ENCODE measurements at places on chromosomes 11 and 22.

DNA sequence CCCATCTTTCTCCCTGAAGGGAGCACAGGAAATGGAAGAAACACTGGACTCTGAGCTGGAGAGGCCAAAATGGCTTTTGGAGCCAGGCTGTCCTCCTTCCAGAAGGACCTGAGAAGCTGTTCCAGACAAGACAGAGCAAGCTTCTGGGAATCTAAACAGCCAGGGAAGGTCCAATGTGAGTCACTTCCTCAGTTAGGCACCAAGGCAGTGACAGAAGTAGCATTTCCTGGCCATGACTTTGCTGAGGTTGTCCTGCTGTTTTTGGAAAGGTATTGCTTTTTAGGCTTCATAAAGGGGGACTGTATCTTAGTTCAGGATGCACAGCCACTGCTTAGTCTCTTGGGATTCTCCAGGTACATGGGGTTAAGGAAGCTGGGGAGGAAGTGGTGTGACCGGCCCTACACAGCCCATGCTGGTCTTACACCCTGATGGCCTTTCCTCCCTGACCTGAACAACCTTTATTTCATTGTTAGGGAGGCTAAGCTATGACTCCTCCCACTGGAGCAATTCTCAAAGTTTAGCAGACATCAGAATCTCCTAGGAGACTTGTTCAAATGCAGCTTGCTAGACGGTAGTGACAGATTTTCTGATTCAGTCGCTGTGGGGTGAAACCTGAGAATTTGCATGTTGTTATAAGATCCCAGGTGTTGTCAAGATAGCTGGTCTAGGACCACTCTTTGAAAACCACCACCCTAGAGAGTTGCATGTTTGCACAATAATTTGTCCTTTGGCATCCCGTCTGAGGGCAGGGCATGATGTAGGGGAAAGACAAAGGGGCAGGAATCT, 6.8 kb upstream of the INSC start:
- no peak for DNase-seq

DNA sequence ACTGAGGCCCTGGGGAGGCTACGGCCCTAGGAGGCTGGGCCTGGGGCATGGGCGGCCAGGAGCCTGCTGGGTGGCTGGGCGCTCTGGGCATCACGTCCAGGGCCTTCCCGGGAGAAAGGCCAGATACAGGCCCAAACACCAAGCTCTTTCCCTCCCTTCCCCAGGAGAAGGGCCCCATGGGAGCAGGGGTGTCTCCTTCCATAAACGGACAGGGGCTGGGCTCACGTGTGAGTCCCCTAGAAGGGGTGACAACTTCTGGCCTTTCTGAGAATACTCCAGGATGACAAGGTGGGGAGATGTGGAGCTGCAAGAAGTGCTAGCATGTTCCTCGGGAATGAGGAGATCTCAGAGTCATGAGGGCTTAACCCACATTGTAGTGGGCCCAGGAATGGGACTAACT, 19.5 kb upstream of the SYT8 start:
- DNase-seq = no peak

- DNase-seq = no peak
Observed at GRCh38 chr22:47033648-47034000, 271.2 kb downstream of the TBC1D22A start.

DNA sequence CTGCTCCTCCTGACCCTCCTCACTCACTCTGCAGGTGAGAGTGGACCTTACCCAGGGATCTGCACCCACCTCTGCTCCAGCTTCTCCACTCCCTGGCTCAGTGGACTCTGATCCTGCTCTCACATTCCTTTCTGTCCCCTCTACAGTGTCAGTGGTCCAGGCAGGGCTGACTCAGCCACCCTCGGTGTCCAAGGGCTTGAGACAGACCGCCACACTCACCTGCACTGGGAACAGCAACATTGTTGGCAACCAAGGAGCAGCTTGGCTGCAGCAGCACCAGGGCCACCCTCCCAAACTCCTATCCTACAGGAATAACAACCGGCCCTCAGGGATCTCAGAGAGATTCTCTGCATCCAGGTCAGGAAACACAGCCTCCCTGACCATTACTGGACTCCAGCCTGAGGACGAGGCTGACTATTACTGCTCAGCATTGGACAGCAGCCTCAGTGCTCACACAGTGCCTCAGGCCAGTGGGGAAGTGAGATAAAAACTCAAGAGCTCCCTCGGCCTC, 29.7 kb upstream of the VPREB1 start:
- DNase-seq = no peak

- DNase-seq = no peak
Observed at GRCh38 chr22:30289980-30290313, 642 bp upstream of the CASTOR1 start.

GRCh38 chr22:27788500-27789288, 12.9 kb downstream of the MN1 start:
- DNase-seq = no peak

DNA sequence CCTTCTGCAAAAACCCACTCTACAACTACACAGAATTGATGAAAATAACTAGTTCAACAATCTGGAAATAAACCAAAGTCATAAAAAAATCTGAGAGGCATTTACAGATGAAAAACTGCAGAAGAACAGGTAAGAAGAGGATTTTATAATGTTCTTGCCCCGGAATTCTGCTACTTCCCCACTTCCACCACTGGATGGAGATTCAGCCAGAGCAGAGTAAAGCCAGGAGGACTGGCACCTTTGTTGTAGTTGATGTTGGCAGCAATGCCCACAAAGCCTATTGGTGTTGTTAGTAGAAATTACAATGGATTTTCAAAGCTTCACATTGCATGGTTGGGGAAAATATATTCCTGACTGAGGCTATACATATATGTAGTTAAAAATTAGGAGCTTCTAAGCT, 640.2 kb downstream of the LRRC4C start:
- no peak for DNase-seq

- no peak for DNase-seq
Observed at GRCh38 chr11:73198677-73199076, 19.4 kb upstream of the P2RY2 start.

GRCh38 chr11:134724106-134724778, 312.2 kb upstream of the B3GAT1 start:
- no peak for DNase-seq

- DNase-seq = no peak
Observed at GRCh38 chr11:19378814-19379213, 138.1 kb upstream of the E2F8 start.

- DNase-seq = no peak
Observed at GRCh38 chr22:28607795-28608194, 71.8 kb downstream of the TTC28 start.

- DNase-seq = no peak
Observed at GRCh38 chr11:69711822-69712801, 8.3 kb upstream of the FGF19 start.

DNA sequence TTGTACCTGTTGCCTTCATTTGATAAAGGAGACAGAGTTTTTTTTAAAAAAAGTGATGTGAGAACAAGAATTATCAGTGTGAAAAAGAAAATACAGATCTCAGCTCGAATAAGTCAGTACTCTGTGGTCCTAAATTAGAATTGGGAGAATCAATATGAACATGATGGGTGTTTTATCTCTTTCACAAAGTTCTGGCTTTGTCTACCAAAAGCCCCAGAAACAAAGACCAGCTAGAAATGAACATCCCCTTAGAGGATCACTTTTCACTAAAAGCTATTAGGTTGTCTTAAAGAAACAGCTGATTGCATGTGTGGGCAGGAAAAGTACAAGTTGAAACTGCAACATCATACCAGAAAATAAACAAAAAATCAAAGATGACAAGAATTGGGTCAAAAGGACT, 8.4 kb upstream of the ST14 start:
- DNase-seq = no peak

DNA sequence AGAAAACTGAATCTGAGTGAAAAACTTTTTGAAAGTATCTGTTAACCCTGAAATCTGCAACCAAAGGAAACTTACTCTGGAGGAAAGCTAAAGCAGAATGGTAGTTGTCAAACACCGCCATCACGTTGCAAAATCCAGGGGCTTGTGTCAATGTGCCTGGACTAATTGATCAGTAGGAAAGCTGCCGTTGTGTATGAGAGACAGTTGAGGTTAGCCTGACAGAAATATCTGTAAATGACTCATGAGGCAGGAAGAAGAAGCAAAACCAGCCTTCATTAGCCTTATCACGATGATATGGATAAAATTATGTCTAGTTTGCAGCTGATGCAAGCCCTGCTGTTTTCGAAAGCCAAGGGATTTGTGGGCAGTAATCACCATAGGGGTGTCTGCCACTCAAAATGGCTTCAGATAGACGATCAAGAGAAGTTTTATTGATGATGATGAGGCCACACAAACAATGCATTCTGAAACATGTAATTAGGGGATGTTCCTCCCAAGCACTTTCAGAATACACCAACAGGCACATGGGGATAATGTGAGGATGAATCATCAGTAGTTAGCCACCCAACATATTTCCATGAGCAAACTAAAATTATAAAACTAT, 8.9 kb downstream of the SCGB1A1 start:
- DNase-seq = no peak

- no peak for DNase-seq
Observed at GRCh38 chr11:41612415-41612814, 153.0 kb upstream of the LRRC4C start.

- DNase-seq = no peak
Observed at GRCh38 chr11:99327066-99327465, 306.3 kb downstream of the CNTN5 start.

GRCh38 chr11:117837791-117838190, 13.2 kb upstream of the FXYD2 start:
- DNase-seq = no peak

DNA sequence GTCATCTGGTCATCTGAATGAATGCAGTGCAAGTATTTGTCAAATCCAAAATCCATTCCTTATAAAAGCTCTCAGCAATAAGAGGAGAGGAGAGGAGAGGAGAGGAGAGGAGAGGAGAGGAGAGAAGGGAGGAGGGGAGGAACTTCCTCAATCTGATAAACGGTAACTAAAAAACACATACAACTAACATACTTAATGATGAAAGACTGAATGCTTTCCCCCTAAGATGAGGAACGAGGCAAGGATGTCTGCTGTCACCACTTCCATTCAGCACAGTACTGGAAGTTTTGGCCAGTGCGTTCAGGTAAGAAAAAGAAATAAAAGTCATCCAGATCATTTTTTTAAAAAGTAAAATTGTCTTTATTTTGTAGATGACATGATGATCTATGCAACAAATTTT, 80.4 kb downstream of the CD82 start:
- DNase-seq = no peak

DNA sequence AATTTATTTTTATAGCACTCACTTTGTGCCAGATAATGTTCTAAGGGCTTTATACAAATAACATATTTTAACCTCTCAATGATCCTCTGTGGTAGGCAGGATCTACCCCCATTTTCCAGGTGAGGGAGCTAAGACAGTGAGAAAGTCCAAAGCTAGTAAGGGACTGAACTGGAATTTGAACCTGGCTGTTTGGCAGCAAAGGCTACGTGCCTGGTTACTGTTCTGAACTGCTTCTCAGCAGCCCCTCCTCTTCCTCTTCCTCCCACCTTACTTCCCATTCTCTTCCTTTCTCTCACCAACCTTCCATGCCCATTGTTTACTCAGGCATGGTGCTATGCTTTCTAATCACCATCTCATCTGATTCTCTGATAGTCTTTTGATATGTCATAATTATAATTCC, 82.0 kb downstream of the INSC start:
- DNase-seq = no peak

DNA sequence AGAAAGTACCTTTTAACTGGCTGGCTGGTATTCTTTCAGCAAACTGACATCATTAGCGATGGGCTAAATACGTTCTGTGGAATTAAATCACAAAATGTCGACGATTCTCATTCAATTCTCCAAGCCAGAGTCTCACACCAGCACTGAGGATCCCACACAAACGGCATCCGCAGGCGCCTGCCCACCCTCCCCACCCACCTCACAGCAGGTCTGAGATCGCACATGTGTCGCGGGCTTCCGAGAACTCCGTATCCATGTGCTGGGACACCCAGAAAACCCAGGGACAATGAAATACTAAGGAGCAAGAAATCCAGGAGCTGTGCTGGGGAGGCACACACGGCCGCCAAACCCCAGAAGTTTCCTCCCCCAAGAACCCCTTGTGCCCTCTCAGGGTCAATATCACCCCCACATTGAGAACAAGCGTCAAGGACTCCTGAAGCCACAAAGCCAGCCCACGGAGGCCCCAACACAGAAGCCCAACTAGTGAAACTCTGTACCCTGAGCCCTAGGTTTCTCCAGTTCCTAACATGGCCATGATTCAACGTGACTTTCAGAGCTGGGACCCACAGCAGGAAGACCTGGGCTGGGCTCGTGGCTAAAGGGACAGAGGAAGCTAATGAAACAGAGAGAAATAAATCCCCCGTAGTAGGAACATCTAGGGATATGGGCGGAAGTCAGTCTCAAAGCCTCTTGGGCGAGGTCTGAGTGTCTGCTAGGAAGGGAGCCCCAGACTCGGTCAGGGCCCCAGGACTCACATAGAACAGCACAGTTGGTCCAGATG, 8.0 kb downstream of the TOLLIP start:
- peak; percentile 2 for DNase-seq

Measured in right hindlimb (tissue), 1 donor.